ENCODE measurements at places on chromosomes 12 and 14.

DNA sequence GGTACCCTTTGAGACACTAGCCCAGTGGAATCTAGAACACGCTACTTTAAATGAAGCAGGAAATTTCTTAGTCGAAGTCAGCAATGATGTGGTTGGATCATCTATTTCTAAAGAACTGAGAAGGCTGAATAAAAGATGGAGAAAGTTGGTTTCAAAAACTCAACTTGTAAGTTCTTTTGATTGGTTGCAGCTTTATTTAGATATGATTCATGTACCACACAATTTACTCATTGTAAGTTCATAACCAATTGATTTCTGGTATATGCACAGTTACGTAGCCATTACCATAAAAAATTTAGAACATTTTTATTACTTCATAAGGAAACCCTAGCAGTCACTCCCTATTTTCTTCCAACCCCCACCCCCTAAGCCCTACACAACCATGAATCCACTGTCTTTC lies 129.8 kb downstream of the SYNE2 start:
- no peaks in the 10 kb centered on the region for H3K4me1 ChIP-seq
- peaks cover 14% of the 10 kb centered on the region for H3K36me3 ChIP-seq
- no peak overlapping the region for H3K27ac ChIP-seq
- no peak for DNase-seq

DNA sequence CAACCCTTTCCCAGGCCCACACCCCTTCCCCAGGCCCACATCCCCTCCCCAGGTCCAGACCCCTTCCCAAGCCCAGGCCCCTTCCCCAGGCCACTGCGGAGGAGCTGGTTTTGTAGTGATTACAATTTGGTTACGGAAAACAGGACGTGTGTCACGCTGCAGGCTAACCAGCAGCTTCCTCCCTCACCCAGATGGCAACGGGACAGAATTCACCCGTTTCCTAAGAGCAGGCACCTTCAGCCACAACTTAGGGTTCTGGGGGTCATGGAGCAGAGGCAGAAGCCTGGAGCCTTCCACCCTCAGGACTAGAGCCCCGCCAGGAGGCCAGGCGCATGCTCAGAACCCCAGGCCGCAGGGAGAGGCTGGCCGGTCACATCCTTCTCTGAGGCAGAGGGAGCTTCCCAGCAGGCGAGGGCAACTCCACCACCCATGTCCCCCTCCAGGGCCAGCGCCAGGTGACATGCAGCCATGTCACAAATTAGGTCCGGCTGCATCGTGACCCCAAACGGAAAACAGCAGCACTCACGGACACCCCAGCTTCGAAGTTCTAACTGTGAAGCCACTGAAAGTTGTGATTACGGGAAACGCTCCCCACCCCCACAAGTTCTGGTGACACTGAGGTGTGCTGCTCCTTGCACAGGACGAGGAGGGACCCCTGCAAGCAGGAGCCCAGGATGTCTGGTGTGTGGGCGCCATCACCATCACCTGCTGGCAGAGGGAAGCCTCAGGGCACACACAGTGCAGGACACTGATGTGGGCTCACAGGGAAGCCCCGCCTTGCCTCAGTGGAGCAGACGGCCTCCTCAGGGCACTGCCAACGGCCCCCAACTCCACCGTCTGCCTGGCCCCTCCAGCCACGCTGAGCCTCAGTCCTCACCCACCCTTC lies 7.7 kb downstream of the BRF1 start:
- H3K4me1 ChIP-seq: peaks cover 49% of the 10 kb centered on the region
- no peaks in the 10 kb centered on the region for H3K36me3 ChIP-seq
- no peak overlapping the region for H3K4me3 ChIP-seq

DNA sequence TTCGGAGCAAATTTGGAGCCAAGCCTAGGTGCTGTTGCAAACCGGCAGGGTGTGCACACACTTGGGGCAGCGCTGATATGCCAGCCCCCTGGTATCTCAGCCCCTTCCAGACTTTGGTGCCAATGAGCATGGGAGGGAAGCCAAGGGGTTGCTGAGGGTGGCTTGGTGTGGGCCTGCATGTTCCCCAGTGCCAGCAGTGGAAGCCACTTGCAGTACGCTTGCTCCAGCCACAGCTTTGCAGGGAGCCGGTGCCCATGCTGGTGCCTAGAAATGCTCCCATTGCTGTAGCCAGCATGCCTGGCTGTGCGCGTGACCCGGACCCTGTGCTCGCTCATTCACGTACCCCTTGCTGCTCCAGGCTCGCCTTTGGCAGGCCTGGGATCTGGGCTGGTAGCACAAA lies 67.1 kb upstream of the DNM1L start:
- no peak overlapping the region for H3K27ac ChIP-seq
- no peak overlapping the region for H3K4me3 ChIP-seq

GRCh38 chr14:104931771-104932675 lies 7.3 kb downstream of the PLD4 start:
- peak overlapping the region; percentile 78 for H3K27ac ChIP-seq
- H3K4me1 ChIP-seq: peaks cover 11% of the 10 kb centered on the region
- H3K27me3 ChIP-seq: no peaks in the 10 kb centered on the region
- no peak for DNase-seq
- no peaks in the 10 kb centered on the region for H3K36me3 ChIP-seq
- peak overlapping the region; percentile 68 for H3K4me3 ChIP-seq

DNA sequence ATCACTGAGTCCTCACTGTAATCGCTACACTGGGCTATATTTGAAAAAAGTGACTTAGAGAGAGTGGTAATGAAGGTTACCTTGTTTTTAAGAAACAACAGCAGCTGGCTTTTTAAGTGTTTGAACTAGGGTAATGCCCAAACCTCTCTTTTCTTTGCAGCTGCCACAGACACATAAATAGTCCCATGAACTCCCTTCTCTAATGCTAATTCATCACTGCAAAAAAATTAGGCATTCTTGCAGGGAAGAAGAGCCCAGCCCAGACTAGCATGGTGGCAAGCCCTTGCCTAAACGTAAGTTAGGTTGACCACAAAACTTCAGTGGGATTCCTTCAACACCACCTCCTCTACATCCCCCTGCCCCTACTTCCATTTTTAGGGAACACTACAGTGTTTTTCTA lies 17.9 kb upstream of the MED6 start:
- no peaks in the 10 kb centered on the region for H3K4me1 ChIP-seq
- H3K27ac ChIP-seq: no peak overlapping the region
- H3K4me3 ChIP-seq: no peak overlapping the region
- H3K27me3 ChIP-seq: no peaks in the 10 kb centered on the region

GRCh38 chr12:54360717-54361456 lies 3.4 kb downstream of the GPR84 start:
- no peak overlapping the region for H3K4me3 ChIP-seq
- H3K27me3 ChIP-seq: no peaks in the 10 kb centered on the region
- H3K4me1 ChIP-seq: peaks cover 44% of the 10 kb centered on the region

GRCh38 chr14:77036484-77037214 lies 8.1 kb upstream of the IRF2BPL start:
- no peaks in the 10 kb centered on the region for H3K27me3 ChIP-seq
- no peak for DNase-seq
- H3K36me3 ChIP-seq: no peaks in the 10 kb centered on the region
- H3K27ac ChIP-seq: peak overlapping the region; percentile 93
- H3K4me3 ChIP-seq: no peak overlapping the region
- H3K4me1 ChIP-seq: peaks cover 95% of the 10 kb centered on the region

- H3K27me3 ChIP-seq: no peaks in the 10 kb centered on the region
- H3K4me3 ChIP-seq: no peak overlapping the region
- H3K4me1 ChIP-seq: peaks cover 5% of the 10 kb centered on the region
- no peaks in the 10 kb centered on the region for H3K36me3 ChIP-seq
- no peak overlapping the region for H3K27ac ChIP-seq
Measured at GRCh38 chr14:101735453-101735852, 26.1 kb upstream of the PPP2R5C start.

Measured in esophagus muscularis mucosa (tissue), 4 donors.